EL (cell line): ENCODE measurements at places on chromosomes 6 and 20.

- DNase-seq, result no peak
These were observed 898.3 kb upstream of the ADGRB3 start for GRCh38 chr6:67736816-67737215.

- DNase-seq, result no peak
These were observed 46.8 kb downstream of the CHMP4B start for GRCh38 chr20:33857722-33858563.

DNA sequence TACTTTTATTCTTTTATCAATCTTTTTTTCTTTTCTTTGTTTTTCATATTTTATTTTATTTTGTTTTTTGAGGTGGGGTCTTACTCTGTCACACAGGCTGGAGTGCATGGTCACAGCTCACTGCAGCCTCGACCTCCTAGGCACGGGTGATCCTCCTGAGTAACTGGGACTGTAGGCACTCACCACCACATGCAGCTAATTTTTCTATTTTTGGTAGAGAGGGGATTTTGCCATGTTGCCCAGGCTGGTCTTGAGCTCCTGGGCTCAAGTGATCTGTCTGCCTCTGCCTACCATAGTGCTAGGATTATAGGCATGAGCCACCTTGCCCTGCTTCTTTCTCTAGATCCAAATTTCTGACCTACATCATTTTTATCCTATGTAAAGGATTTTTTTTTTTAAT lies 153.2 kb downstream of the CDKAL1 start:
- no peak for DNase-seq

DNA sequence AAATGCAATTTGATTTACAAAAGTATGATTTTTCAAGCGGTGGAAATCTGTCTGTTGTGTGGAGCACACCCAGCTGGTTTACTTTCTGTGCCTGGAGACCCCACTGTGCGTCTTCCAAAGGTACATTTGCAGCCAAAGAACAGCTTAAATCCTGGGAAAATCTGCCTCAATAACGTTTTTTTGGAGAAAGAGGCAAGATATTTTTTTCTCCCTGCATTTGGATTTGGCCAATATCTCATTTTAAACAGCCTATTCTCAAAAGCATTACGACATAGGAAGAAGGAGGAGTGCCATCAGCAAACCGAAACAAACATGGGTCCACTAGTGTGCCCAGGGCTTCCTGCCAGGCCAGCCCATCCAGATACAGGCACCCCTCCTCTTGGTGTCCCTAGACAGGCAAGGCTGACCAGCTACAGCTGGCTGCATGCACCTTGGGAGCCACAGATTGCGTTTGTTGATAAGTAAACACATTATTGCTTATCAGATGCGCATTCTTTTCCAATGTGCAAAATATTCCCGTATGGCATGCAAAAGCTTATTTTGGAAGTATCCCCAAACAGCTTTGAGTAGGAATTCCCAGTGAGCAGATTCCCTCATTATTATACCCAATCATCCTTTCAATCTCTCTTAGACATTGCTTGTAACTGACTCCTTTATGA lies 184.5 kb upstream of the MARCKS start:
- DNase-seq, result peak; percentile 58

- peak; percentile 5 for DNase-seq
These were observed 101.1 kb upstream of the PLCB4 start for GRCh38 chr20:8967641-8968245.

GRCh38 chr20:48214601-48215000 lies 429.3 kb upstream of the SULF2 start:
- no peak for DNase-seq

GRCh38 chr6:116029535-116029934 lies 31.2 kb downstream of the FRK start:
- no peak for DNase-seq

GRCh38 chr20:2563116-2563515 lies 26.7 kb downstream of the TMC2 start:
- DNase-seq, result no peak

DNA sequence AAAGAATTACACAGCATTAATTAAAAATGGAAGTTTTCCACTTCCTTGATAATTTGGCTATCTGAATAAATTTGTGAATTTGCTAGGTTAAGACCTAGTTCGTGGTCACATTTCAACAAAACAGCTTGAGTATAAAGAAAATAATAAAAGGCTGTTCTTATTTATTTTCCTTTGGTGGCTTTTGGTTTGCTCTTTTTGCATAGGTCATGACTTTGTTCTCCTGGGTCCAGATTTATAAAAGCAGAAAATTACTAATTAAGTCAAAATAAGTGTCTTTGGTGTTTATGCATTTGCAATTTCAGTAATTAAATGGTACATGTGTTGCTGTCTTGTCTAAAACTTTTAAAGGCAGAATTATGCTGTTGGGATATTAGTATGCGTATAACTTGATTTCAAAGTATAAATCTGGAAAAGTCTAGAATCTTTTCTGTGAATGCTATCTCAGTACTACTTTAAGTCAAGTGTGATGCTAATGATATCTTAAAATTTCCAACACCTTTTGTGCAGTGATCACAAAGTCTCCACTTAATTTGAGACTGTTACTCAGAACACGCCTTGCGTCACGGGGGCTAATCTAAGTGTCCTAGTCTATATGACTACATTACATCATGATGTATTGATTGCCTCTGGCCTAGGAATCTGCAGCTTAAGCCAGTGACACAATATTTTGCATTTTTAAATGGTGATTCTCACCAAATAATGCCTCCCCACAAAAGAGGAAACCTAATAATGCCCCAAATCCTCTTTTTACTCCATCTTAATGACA lies 41.0 kb downstream of the GNAS start:
- no peak for DNase-seq

DNA sequence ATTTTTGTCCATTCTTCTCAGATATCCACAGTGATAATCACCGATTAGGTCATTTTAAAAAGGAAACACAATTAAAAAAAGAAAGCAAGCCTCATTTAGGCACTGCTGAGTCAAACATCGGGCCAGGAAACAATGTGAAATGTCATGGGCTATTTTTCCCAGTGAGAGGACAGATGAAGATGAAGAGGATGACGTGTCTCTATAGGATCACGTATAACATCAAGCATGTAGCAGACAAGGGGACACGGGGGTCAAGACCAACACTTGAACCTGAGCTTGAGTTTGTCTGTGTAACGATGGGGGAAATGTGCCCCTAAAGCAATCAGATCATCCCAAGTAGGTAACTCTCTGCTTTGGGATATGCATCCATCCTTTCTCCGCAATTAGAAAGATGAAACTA lies 553.2 kb downstream of the CD83 start:
- DNase-seq, result no peak
